ENCODE measurements at places on chromosomes 12 and 14.

GRCh38 chr12:115260762-115261675, 577.0 kb upstream of the TBX3 start:
- DNase-seq: no peak

GRCh38 chr14:37172024-37172869, at the start of gene SLC25A21:
Gene SLC25A21 (minus strand): TSS chr14:37172606.
- peak; percentile 72 for DNase-seq

DNA sequence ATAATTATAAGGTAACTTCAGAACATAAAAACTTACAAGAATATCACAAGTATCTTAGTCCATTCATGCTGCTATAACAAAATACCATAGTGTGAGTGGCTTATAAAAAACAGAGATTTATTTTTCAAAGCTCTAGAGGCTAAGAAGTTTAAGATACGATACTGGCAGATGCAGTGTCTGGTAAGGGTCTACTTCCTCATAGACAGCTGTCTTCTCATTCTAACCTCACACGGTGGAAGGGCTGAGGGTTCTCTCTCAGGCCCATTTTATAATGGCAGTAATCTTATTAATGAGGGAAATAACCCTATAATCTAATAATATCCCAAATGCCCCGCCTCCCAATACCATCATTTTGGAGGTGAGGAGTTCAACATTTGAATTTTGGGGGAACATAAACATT, 23.7 kb upstream of the OSBPL8 start:
- no peak for DNase-seq

- DNase-seq: no peak
Measured at GRCh38 chr14:30803185-30803584, 71.2 kb upstream of the COCH start.

- DNase-seq: no peak
Measured at GRCh38 chr12:108689314-108690190, 41.8 kb downstream of the CORO1C start.

DNA sequence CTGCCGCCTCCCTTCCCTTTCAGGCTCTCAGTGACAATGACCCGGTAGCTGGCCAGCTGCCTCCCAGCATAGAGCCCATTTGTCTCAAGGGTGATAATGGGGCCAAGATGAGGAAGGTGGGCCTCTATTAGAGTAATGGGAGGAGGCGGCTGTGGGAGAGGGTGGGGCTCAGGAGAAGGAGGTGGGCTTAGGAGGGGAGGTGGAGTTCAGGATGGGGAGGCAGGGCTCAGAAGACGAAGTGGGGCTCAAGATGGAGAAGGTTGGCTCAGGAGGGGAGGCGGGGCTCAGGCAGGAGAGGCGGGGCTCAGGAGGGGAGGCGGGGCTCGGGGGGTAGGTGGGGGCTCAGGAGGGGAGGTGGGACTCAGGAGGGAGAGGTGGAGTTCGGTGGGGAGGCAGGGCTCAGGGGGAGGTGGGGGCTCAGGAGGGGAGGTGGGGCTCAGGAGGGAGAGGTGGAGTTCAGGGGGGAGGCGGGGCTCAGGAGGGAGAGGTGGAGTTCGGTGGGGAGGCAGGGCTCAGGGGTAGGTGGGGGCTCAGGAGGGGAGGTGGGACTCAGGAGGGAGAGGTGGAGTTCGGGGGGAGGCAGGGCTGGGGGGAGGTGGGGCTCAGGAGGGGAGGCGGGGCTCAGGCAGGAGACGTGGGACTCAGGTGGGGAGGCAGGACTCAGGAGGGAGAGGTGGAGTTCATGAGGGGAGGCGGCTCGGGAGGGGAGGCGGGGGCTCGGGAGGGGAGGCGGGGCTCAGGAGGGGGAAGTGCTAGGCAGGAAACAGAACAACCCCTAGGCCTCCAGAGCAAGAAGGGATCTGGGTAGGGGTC, 36.8 kb downstream of the IQSEC3 start:
- DNase-seq: no peak

- no peak for DNase-seq
Measured at GRCh38 chr12:21476949-21477348, 24.5 kb downstream of the RECQL start.

DNA sequence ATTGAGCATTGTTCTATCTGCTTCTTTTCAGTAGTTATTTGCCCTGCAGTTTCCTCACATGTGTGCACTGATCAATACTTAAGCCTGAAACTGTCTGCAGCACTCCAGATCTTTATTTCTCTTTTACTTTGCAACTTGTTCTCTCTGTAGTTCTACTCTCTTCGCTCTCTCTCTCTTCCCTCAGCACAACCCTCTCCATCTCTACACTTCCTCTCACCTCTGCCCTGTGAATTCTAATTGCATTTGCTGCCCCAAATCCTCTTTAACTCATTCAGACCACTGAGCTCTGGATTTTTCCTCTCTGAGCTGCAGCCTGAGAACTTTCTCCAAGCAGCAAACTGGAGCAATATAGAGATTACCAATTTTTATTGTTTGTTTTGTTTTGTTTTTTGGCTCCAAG, 1035.5 kb downstream of the FSCB start:
- no peak for DNase-seq

GRCh38 chr12:86229772-86230171, 26.4 kb downstream of the MGAT4C start:
- DNase-seq: no peak

- DNase-seq: no peak
Measured at GRCh38 chr12:89571491-89572195, 45.8 kb upstream of the POC1B start.

- no peak for DNase-seq
Measured at GRCh38 chr14:76715511-76716081, 45.7 kb upstream of the VASH1 start.

GRCh38 chr12:119683413-119683812, 15.5 kb downstream of the PRKAB1 start:
- no peak for DNase-seq

GRCh38 chr12:65195387-65196055, 26.1 kb downstream of the LEMD3 start:
- no peak for DNase-seq

- no peak for DNase-seq
Measured at GRCh38 chr12:6180268-6181051, 19.7 kb upstream of the CD9 start.

GRCh38 chr12:122871851-122872780, 23.8 kb downstream of the VPS37B start:
- peak; percentile 61 for DNase-seq

GRCh38 chr14:94691660-94692034, 78.3 kb downstream of the GSC start:
- no peak for DNase-seq

DNA sequence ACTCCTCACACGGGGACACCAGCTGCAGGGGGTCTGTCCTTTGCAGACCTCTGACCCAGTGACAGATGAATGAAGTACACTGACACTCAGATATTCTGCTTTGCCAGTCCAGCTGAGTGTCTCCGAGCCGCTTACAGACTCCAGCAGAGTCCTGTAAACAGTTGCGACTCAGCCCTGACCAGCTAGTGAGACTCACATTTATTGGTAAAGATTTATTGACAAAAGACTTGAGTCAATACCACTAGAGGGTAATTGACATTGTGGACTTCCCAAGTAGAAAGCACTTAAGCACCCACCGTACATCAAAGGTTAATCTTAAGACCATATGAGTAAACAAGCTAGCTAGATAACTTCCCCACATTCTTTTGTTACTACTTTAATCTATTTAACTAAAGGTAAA, 9.8 kb upstream of the FKBP4 start:
- no peak for DNase-seq

GRCh38 chr14:71138448-71139293, 231.4 kb downstream of the PCNX1 start:
- peak; percentile 66 for DNase-seq

- DNase-seq: no peak
Measured at GRCh38 chr14:72154645-72155378, 222.6 kb downstream of the RGS6 start.

DNA sequence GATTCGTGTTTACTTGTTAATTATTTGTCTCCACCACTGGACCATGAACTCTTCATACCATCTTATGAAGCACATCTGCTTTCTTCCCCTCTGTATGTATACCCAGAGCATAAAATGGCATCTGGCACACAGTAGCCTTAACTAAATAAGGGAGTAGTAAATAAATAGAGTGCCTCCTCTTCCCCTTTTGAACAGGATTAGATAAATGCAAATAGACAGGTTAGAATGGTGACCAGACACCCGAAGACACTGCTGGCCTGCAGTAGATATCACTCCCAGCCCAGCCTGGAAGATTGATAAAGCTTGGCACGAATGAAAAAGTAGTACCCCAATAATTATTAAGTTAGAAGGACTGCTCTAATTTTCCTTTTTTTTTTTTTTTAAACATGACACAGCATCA, 6.9 kb downstream of the GALNT4 start:
- DNase-seq: no peak

DNA sequence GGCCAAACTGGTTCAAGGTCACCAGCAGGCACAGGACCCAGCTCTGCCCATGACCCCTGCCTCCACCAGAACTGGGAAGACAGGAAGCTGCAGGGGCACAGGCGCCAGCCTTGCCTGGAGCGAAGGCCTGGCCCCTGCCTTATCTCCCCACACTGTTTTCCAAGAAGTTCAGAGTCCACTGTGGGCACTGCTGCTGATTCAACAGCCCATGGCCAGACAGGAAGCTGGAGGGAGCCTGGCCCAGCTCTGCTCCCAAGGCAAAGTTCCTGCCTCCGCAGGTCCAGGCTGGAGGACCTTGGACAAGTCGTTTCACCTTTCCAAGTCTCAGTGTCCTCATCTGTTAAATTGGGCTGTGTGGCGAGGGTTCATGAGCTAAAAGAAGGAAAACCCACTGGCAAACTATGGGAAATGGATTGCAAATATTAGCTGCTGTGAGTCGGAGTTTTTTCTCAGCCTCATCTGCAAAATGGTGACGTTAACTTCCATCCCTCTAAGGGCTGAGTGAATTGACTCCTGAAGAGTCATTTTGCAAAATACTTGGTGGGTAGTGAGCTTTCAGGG, 1.2 kb downstream of the PHETA1 start:
- DNase-seq: no peak

GRCh38 chr12:90211017-90211416, 502.4 kb upstream of the ATP2B1 start:
- no peak for DNase-seq

DNA sequence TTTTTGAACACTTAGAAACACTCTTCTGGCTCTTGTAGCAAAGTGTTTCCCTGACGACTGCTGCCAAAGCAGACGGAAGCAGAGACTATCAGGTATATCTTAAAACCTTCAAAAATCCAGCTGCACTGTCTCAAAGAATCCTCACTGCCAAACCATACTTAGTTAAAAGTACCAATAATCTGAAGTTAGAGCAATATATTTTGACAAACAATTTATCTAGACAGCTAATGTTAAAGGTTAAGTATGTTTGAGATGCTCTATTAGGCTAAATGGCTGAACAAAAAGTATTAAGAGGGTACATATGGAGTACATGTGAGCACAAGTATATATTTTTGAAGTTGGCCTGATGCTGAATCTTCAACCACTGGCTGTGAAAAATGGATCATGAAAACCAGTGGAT, 331.9 kb upstream of the DIO2 start:
- DNase-seq: no peak

DNA sequence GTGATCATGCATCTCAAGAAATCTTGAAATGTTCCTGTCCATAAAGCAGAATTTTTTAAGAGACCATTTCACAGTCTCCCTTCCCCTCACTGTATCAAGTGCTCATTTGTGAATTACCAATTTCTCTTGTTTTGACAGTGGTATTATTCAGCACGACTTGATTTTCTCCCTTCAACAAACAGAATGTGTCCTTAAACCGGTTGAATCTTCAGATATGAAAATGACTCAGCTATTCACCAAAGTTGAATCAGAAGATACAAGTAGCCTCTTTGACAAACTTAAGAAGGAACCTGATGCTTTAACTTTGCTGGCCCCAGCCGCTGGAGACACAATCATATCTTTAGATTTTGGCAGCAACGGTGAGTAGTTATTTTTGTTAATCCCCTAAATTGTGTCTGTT, 25.5 kb upstream of the SNAPC1 start:
- no peak for DNase-seq

GRCh38 chr12:106733660-106734059, 40.8 kb upstream of the RIC8B start:
- no peak for DNase-seq

GRCh38 chr14:91368776-91369416, 48.7 kb downstream of the CCDC88C start:
- DNase-seq: no peak

DNA sequence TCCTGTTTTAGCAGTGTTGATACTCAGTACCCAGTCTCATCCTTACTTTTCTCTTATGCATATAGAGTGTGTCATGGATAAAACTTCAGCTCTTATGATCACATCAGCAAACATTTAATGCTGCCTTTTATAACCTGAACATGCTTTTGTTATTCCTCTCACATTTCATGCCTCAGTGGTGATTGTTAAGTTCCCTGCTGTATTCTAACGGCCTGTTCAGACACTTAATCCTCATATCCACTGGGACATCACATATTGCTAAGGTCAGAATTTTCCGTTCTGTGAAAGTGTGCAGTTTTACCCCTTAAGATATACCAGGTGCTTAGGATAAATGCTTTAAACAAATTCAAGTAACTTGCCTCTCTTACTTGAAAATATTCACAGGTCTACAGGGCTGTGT, 268.7 kb upstream of the SEL1L start:
- DNase-seq: no peak

DNA sequence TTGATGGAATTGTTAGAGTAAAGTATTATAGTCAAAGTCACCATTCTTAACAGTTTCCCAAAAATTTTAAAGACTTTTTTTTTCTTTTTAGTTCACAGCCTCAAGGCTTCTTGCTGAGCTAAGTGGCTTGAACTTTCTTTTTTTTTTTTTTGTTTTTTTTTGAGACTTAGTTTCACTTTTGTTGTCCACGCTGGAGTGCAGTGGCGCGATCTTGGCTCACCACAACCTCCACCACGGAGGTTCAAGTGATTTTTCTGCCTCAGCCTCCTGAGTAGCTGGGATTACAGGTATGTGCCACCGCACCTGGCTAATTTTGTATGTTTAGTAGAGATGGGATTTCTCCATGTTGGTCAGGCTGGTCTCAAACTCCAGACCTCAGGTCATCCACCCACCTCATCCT, 92.8 kb downstream of the SETD3 start:
- no peak for DNase-seq

DNA sequence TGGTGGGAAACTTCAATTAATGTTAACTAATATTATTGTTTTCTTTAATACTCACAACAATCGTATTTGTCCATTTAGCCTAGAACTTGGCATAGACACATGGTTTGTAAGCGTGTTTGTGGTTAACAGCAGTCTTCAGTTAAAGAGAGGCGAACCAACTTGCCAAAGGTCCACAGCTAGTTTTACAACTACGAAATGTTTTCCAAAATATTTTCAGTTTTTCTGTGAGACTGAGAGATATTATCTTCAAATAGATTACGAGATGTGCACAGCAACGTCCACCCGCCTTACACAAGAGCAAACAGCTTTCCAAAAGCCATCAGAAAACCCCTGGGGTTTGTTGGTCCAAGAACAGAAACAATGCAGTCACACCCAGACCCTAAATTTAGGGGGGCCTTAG, 58.6 kb upstream of the RASSF3 start:
- no peak for DNase-seq

DNA sequence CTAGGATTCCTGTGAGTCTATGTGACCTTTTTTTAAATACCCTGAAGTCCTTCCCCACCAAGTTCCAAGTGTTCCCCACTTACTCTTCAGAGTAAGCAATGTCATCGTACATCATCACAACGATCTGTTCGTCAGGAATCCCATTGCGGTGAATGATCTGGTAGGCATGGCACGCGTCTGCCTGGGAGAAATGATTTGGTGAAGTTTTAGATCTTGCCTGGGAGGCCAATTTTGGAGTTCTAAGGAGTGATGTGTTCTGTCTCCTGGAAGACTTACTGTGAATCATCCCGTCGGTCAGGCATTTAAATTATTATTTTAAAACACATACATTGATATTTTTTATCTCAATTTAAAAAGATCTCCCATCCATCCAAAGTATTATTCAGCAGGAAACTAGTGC, 29.8 kb downstream of the LGMN start:
- no peak for DNase-seq

- no peak for DNase-seq
Measured at GRCh38 chr12:51386351-51386750, 4.9 kb downstream of the GALNT6 start.

Measured in glutamatergic neuron (in vitro differentiated cells).